Left ventricle myocardium superior (tissue), 1 donor: ENCODE measurements at places on chromosomes 5 and 9.

DNA sequence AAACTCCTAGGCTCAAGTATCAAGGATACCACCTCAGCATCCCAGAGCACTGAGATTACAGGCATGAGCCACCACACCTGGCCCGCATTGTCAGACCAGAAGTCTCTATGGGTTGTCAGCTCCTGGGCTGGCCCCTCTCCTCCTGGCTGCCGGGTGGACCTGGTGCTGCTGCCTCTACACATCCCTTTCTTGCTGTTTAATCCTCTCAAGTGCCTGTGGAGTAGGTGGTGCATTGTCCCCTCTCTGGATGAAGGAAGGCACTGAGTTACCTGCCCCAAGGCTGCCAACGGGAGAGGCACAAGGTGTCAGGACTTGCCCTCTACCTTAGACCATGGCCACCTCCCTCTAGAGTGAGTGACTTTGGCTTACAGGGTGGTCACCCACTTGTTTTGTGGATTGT lies 37.4 kb downstream of the PHF2 start:
- no peak for DNase-seq

GRCh38 chr5:132480546-132480892 lies 10.1 kb downstream of the IRF1 start:
- no peak for DNase-seq

DNA sequence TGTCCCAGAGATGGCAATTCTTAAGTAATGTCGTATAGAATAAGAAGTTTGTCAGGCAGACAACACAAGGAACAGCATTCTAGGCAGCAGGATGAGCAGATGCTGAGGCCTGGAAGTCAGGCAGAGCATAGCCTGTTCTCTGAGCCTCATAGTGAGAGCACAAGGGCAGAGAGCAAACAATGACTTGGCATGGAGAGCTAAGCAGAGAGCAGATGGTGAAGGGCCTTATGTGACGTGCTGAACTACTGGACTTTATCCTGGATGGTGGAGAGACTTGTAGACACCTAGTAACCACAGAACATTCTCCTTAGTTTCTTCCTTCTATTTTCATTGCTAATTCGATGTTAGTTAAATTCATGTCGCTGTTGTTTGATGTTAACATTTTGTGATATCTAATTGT lies 60.1 kb downstream of the KCTD16 start:
- no peak for DNase-seq

GRCh38 chr9:88378317-88378716 lies 9.9 kb upstream of the SPIN1 start:
- DNase-seq = no peak

- DNase-seq = no peak
Observed at GRCh38 chr5:149938791-149939358, 5.7 kb downstream of the PDE6A start.

DNA sequence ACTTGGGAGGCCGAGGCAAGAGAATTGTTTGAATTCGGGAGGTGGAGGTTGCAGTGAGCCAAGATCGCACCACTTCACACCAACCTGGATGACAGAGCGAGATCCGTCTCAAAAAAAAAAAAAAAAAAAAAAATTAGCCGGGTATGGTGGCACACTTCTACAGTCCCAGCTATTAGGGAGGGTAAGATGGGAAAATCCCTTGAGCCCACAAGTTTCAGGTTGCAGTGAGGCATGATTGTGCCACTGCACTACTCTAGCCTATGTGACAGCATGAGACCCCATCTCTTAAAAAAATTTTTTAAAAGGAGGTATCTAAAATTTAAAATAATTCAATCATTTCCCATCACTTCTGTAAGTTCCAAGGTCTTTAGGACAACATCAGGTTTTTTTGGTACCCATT lies 26.0 kb downstream of the PSIP1 start:
- no peak for DNase-seq
